ENCODE measurements at places on chromosomes 1 and 21.

DNA sequence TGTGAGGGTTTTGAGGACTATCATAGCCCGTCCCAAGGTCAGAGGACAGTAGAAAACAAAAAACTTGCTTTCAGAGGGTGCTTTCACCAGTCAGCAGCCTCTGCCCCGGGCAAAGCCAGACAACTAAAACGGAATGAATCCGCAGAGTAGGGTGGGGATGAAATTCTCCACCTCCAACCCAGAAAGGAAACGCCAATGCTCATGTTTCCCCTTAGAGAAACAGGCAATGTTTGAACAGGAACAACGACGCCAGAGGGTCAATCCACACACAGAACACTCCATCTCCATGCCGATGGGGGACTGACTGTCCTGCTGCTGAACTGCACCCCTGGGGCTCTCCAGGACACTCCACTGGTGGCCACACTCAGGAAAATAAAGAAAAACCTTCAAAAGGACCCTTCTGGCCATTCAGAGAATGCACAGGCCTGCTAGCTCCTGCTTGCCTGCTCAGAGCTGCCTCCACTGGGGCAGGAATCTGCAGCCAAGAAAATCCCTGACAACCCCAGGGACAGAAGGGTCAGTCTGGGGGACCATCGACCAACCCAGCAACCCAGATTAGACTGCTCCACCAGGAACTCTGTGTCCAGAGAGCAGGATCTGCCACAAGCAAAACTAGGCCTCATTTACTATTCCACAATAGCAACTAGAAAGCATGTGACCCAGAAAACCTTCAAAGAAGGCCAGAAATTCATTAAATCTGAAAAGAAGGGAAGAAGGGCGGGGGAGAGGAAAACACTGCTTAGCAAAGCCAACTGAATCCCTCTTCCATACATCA, 116.0 kb downstream of the TOMM20 start:
- peak overlapping the region; percentile 92 for H3K27ac ChIP-seq
- peaks cover 22% of the 10 kb centered on the region for H3K4me1 ChIP-seq
- DNase-seq = no peak
- peak overlapping the region; percentile 47 for H3K4me3 ChIP-seq

DNA sequence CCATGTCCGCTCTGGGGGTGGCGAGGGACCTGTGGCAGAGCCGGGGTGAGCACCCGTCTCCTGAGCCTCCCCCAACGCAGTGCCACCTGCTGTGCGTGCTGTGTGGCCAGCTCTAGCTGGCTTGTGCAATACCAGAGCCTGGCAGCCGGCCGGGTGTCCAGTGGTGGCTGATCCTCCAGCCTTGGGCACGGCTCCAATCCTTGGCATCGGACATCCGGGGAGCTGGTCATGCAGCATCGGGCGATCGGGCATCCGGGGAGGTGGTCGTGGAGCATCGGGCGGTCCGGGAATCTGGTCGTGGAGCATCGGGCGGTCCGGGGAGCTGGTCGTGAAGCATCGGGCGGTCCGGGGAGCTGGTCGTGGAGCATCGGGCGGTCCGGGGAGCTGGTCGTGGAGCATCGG, 8.1 kb downstream of the SLX9 start:
- H3K4me1 ChIP-seq = peaks cover 11% of the 10 kb centered on the region
- peaks cover 29% of the 10 kb centered on the region for H3K36me3 ChIP-seq
- no peak overlapping the region for H3K27ac ChIP-seq
- H3K4me3 ChIP-seq = no peak overlapping the region
- H3K27me3 ChIP-seq = no peaks in the 10 kb centered on the region
- DNase-seq = peak; percentile 87

GRCh38 chr1:63569068-63569467, 24.1 kb upstream of the PGM1 start:
- H3K27me3 ChIP-seq = no peaks in the 10 kb centered on the region
- no peaks in the 10 kb centered on the region for H3K4me1 ChIP-seq
- H3K27ac ChIP-seq = no peak overlapping the region
- H3K36me3 ChIP-seq = peaks cover 15% of the 10 kb centered on the region
- no peak for DNase-seq
- H3K4me3 ChIP-seq = no peak overlapping the region

DNA sequence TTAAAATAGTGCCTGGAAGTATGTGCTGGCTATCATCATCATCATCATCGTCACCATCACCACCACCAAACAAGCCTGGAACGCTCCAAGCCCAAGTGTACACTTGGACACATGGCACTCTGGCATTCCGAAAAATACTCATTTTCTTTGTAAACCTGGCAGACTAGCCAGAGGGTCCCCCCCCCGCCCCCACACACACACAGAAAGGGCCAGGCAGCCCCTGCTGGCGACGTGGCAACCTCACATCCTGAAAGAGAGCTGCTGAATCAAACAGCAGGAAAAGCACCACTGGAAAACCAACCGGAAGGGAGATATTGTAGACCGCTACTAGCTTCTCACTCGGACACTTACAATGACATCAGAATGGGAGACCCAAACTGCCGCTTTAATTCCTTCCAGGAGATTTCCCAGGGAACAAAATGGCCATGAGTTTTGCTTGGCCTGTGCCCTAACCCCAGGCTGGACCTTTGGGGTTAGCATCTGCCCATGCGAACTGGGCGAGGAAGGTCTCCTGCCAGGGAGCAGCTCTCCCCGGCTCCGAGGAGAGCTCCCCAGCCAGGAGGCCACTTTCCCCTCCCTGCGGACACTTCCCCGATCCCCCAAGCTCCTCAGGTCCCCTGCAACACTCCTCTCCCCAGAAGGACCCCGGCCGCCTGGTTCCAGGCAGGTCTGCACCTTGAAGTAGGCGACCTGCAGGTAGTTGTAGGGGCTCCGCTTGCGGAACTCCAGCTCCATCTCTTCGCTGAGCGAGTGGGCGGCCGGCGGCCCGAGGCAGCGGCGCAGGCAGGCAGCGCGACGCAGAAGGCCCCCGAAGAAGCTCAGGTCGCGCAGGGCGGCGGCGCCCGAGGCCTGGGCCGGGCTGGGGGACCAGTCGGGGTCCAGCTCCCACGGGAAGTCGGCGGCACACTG, 742 bp downstream of the P3H1 start:
- H3K36me3 ChIP-seq = peaks cover 24% of the 10 kb centered on the region
- H3K4me1 ChIP-seq = peaks cover 6% of the 10 kb centered on the region
- peak; percentile 64 for DNase-seq
- H3K27me3 ChIP-seq = no peaks in the 10 kb centered on the region

- H3K4me3 ChIP-seq = no peak overlapping the region
- no peak overlapping the region for H3K27ac ChIP-seq
- no peaks in the 10 kb centered on the region for H3K4me1 ChIP-seq
- no peaks in the 10 kb centered on the region for H3K36me3 ChIP-seq
These were observed 23.4 kb downstream of the KRTAP19-8 start for GRCh38 chr21:31014891-31015290.

DNA sequence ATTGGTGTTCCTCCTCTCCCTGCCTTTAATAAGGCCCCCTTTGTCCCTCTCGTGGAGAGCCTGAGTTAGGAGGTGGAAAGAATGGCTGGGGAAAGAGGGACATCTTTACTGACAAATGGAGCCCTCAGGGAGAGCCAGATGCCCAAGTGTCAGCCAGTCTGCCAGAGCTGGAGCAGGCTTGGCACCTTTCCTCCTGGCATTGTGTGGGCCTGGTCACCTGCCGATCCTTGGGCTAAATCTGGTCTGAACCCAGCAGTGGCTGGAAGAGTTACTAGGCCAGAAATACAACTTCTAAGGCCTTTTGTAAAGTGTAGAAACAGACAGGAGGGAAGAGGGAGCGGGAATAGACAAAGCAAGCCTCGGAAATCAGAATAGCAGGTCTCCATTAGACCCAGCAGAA, 24.9 kb downstream of the VANGL1 start:
- H3K36me3 ChIP-seq = peaks cover 26% of the 10 kb centered on the region
- H3K27ac ChIP-seq = no peak overlapping the region
- no peaks in the 10 kb centered on the region for H3K27me3 ChIP-seq
- no peak for DNase-seq
- H3K4me1 ChIP-seq = peaks cover 27% of the 10 kb centered on the region

GRCh38 chr1:172601046-172601630, 57.8 kb upstream of the FASLG start:
- no peaks in the 10 kb centered on the region for H3K27me3 ChIP-seq
- H3K36me3 ChIP-seq = peaks cover 51% of the 10 kb centered on the region
- peak overlapping the region; percentile 30 for H3K27ac ChIP-seq
- H3K4me1 ChIP-seq = peaks cover 6% of the 10 kb centered on the region
- no peak for DNase-seq
- H3K4me3 ChIP-seq = no peak overlapping the region

GRCh38 chr1:34742667-34743270, 12.1 kb upstream of the GJB5 start:
- no peak overlapping the region for H3K4me3 ChIP-seq
- no peaks in the 10 kb centered on the region for H3K36me3 ChIP-seq
- H3K4me1 ChIP-seq = no peaks in the 10 kb centered on the region
- peak; percentile 77 for DNase-seq
- peak overlapping the region; percentile 20 for H3K27ac ChIP-seq
- no peaks in the 10 kb centered on the region for H3K27me3 ChIP-seq

- H3K4me1 ChIP-seq = peaks cover 24% of the 10 kb centered on the region
- H3K27me3 ChIP-seq = peaks cover 7% of the 10 kb centered on the region
- DNase-seq = peak; percentile 20
- H3K4me3 ChIP-seq = no peak overlapping the region
These were observed 3.3 kb upstream of the SSBP3 start for GRCh38 chr1:54409156-54410142.

DNA sequence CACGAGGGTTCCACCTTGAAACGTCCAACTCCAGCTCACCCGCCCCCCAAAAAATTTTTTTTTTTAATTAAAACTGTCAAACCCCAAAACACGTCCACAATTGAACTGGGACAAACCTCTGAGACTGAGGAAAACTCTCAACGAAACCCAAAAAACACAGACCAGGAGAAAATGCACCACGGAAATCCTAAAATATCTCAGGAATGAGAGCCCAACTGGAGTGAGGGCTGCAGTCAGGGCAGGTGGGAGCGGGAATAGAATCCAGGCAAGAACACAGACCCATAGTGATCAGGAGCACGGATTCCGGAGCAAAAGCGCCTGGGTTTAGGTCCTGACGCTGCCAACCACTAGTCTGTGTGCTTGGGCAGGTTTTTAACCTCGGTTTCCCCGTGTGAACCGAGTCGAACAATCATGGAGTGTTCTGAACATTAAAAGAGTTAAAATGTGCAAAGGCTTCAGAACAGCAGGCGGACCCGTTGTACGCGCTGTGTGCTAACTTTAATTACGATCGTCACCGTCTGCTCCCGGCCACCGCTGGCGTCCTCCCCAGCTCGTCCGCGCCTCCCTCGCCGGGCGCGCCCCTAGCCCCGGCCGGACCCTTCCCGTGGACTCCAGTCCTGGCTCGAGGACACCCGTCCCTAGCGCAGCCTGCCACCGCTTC, 624 bp downstream of the ARHGAP29 start:
- DNase-seq = peak; percentile 72
- peaks cover 46% of the 10 kb centered on the region for H3K4me1 ChIP-seq
- H3K4me3 ChIP-seq = peak overlapping the region; percentile 95
- H3K36me3 ChIP-seq = peaks cover 7% of the 10 kb centered on the region

DNA sequence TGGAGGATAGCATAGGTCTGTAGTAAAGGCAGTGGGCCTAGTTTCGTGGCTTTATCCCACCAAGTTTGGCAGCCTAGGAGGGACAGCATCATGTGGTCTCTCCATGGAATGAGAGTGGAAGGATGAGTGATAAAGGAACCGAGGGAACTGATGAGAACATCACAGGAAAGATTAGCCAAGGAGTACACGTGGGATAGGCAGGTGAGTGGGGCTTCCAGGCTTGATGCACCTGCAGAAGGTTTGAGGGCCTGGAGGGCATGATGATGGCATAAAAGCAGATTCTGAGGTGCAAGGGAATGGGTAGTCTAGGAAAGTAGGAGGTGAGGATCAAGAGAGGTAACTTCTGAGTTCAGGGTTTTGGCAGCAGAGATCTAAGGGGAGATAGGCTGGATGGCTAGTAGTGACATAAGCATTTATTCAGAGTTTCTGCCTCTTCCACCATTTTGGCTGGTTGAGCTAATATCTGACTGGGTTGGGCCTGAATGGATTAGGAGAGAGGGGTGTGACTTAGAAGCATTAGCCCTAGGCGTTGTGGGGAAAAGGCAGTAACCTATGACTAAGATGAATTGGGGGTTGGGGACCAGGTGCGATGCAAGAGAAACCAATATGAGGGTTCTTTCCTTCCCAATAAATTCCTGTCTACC, 9.1 kb downstream of the PTGFRN start:
- H3K27ac ChIP-seq = no peak overlapping the region
- no peaks in the 10 kb centered on the region for H3K36me3 ChIP-seq
- H3K27me3 ChIP-seq = no peaks in the 10 kb centered on the region
- H3K4me3 ChIP-seq = no peak overlapping the region
- peaks cover 38% of the 10 kb centered on the region for H3K4me1 ChIP-seq
